ENCODE measurements at places on chromosomes 3 and 15. TPM values are rescaled to one million over a fixed set of nuclear protein-coding genes. Genes with fewer than 3 reads are reported as not detected.

GRCh38 chr3:109480014-109480413, 142.7 kb upstream of the DPPA4 start:
- DNase-seq, result no peak

- no peak for DNase-seq
Observed at GRCh38 chr3:82707035-82707434, 945.6 kb upstream of the GBE1 start.

- no peak for DNase-seq
Observed at GRCh38 chr3:124202754-124203153, 210.8 kb upstream of the ROPN1 start.

DNA sequence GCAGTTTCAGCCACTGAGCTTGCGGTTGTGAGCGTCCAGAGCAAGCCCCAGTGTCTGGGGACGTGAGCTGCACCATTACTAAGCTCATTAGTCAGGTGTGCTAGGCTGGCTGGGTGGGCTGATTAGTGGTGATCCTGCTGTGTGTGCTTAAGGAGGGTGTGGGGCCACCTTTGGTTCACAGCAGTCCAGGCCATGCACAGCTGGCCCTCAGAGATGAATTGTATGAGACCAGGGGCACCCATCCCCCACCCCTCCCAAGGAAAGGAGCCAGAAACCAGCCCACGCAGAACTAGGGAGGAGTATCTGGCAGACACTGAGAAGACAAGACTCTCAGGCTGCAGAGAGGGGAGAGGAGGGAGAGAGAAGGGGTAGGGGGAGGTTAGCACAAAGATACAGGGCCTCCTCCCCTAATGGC, 3.8 kb downstream of the TYRO3 start:
- DNase-seq, result no peak

GRCh38 chr15:92091155-92091734, 237.7 kb downstream of the SLCO3A1 start:
- no peak for DNase-seq

GRCh38 chr3:42014921-42015533, 53.1 kb upstream of the ULK4 start:
- DNase-seq, result no peak

DNA sequence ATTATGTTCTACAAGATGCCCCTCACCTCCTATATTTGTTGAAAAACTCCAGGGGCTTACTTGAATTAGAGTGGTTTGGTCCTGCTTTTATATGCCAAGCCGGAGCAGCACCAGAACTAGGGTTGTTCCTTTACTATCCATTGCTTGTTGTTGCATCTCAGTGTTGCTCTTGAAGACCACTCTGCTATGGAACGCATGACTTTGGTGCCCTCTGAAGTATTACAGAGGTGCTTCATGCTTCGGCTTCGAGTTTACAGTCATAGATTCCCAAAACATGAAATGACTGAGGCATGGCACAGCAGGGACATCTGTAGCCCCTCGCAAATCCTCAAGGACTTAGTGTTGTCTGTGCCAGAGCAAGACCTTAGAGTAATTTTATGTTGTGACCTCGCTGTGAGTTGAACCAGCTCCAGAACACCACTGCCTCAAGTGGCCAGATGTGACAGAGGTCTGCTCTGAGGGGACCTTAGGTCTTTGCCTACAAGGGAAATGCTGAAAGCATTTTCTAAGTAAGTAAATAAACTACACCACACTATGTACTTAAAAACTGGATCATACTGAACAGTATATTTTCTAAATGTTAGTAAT, 67.2 kb upstream of the SIAH2 start:
- DNase-seq, result no peak

DNA sequence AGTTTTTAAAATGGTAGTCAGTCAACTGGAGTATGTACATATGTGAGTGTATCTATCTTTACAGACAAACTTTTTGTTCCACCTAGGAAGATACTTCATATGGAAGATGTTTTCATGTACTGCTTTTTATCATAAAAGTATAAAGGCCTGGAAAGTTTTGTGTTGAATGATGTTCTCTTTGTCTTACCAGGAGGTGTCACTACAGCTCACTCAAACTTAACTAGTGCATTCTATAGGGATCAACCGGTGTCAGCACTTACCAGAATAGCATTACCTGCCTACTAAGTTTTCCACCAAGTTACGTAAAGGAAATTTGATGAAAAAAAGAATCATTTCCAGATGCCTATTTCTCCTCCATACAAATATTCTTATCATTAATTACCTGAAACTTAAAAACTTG, 522.6 kb upstream of the SEMA6D start:
- no peak for DNase-seq

GRCh38 chr15:79204886-79205675, 77.4 kb upstream of the ANKRD34C start:
- no peak for DNase-seq

DNA sequence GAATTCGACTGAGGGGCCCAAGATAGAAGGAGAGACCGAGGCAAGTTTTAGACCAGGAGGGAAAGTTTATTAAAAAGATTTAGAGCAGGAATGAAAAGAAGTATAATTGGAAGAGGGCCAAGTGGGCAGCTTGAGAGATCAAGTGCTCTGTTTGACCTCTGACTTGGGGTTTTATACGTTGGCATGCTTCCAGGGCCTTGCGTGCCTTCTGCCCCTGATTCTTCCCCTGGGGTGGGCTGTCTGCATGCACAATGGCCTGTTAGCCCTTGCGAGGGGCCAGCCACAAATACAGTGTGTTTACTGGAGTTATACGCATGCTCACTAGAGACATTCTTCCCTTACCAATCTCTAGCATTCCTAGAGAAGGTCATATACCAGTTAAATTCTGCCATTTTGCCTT, 70.7 kb upstream of the LARS2 start:
- DNase-seq, result no peak

- DNase-seq, result no peak
Observed at GRCh38 chr3:6803619-6804018, 57.3 kb upstream of the GRM7 start.

GRCh38 chr15:83844742-83845141, 190.8 kb downstream of the ADAMTSL3 start:
- no peak for DNase-seq

DNA sequence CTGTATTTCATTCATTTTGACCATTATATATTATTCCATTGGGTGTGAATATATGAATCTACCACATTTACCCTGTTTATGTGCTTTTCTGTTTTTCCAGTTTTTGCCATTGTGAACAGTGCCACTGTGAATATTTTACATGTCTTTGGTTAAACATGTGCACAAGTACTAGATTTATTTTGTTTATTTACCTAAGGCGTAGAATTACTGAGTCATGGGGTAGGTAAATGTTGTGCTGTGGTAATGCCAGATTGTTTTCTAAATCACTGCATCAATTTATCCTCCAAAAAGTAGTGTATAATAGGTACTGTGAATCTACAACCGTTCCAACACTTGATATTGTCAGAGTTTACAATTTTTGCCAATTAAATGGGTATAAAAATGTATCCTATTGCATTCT, 362.1 kb upstream of the AGTR1 start:
- DNase-seq, result no peak

DNA sequence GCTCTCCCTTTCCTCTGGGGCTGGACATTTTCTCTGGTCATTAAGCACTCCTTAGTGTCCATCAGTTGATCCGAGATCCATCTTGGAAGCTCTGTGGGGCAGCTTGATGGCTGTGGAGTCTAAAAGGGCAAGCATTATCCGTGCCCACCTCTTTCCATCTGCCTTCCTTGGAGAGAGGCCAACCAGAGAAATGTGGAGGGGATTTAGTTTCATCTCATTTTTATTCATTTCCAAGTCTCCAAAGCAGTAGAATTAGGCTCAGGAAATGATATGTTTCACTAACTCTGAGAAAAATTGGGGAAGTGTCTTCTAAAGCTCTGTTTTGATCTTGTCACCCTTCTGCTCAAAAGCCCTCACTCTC, 95.9 kb upstream of the KLHL25 start:
- no peak for DNase-seq

DNA sequence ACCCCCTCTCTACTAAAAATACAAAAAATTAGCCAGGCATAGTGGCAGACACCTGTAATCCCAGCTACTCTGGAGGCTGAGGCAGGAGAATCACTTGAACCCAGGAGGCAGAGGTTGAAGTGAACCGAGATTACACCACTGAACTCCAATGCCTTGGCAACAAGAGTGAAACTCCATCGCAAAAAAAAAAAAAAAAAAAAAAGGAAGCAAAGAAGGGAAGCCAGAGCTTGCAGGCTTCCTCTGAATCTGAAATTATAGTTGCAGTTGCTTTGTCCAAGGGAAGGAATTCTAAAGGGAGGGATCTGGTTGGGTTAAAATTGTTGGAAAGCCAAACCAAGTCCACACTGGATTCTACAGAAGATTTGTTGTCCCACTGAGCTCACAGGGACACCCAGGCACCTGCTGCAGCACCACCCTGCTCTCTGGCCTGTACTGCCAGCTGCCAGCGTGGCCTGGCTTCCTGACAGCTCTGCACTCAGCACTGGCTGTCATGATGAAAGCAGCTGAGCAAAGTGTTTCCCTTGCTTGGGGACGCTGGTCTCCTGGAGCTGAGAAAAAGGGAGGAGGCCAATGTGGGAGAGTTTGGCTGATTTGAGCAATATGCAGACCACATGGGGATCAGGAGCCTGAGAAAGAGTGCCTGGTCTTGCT, 88.8 kb upstream of the HES1 start:
- no peak for DNase-seq

- DNase-seq, result no peak
Observed at GRCh38 chr15:70503073-70503745, 260.1 kb downstream of the UACA start.

- no peak for DNase-seq
Observed at GRCh38 chr3:194022052-194022451, 113.9 kb upstream of the HES1 start.

GRCh38 chr3:50454481-50455070, 48.9 kb downstream of the CACNA2D2 start:
- no peak for DNase-seq

DNA sequence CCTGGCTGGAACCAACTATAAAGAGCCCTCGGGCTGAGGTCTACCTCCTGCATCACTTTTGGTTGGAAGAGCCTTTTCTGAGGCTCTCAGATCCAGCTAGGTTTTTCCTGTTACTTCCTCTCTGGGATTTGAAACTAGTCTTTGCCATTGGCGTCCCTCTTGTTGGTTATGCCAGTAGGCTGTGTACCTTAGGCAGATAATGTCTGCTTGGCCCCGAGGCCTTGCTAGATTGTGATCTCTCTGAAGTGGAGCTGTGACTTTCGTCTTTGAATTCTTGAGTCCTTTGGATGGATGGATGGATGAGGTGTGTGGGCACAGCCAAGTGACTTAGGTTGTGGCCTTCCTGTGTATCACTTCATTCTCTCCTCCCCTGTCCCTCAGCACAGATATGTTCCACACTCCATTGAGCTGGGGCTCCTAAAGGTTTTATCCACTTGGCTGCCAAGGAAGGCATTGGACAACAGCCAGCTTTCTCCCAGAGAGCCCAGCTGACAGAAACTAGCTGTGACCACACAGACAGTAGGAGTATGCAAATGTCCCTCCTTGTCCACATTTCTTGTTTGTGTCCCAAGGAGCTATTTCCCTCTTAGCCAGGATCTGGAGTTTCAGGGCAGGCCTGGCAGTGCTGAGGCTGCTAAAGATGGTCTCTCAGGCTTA, 7.9 kb upstream of the DNAJC17 start:
- DNase-seq, result peak; percentile 39

- no peak for DNase-seq
Observed at GRCh38 chr3:148146947-148147826, 550.5 kb upstream of the AGTR1 start.

PRR20G gene
- not detected for polyA plus RNA-seq

ULK4 gene
- polyA plus RNA-seq, result 2.7 TPM

CLRN1 gene
- polyA plus RNA-seq, result not detected

LRRIQ4 gene
- 0.10 TPM for polyA plus RNA-seq

SLC28A1 gene
- polyA plus RNA-seq, result 3.8 TPM

STRA6 gene
- polyA plus RNA-seq, result 46.4 TPM

SENP8 gene
- 3.5 TPM for polyA plus RNA-seq

All from left renal pelvis (tissue), 4 donors.